ENCODE measurements at places on chromosomes 3 and 15. TPM values are rescaled to one million over a fixed set of nuclear protein-coding genes. Genes with fewer than 3 reads are reported as not detected.

- H3K4me1 ChIP-seq, result no peaks in the 10 kb centered on the region
- no peak for DNase-seq
- H3K27ac ChIP-seq, result no peak overlapping the region
- peaks cover 22% of the 10 kb centered on the region for H3K27me3 ChIP-seq
Observed at GRCh38 chr3:150293401-150294001, 114.6 kb upstream of the TSC22D2 start.

- no peak for DNase-seq
- no peak overlapping the region for H3K4me3 ChIP-seq
- peaks cover 9% of the 10 kb centered on the region for H3K27me3 ChIP-seq
Observed at GRCh38 chr3:131739211-131739610, 236.4 kb upstream of the MRPL3 start.

GRCh38 chr3:140617135-140617534 lies 60.7 kb upstream of the TRIM42 start:
- no peak overlapping the region for H3K4me3 ChIP-seq
- no peaks in the 10 kb centered on the region for H3K36me3 ChIP-seq
- no peak for DNase-seq
- no peaks in the 10 kb centered on the region for H3K4me1 ChIP-seq

- no peak for DNase-seq
- no peak overlapping the region for H3K27ac ChIP-seq
- peaks cover 12% of the 10 kb centered on the region for H3K27me3 ChIP-seq
- H3K4me3 ChIP-seq, result no peak overlapping the region
Observed at GRCh38 chr3:150793641-150794040, 30.7 kb upstream of the SIAH2 start.

- peaks cover 19% of the 10 kb centered on the region for H3K36me3 ChIP-seq
- no peak for DNase-seq
- H3K27ac ChIP-seq, result no peak overlapping the region
- H3K4me1 ChIP-seq, result no peaks in the 10 kb centered on the region
- no peak overlapping the region for H3K4me3 ChIP-seq
Observed at GRCh38 chr3:128907706-128908445, 28.5 kb downstream of the ACAD9 start.

GRCh38 chr3:123652342-123652984 lies 67.6 kb upstream of the HACD2 start:
- H3K4me1 ChIP-seq, result no peaks in the 10 kb centered on the region
- H3K27ac ChIP-seq, result no peak overlapping the region
- H3K27me3 ChIP-seq, result no peaks in the 10 kb centered on the region
- H3K4me3 ChIP-seq, result no peak overlapping the region
- H3K36me3 ChIP-seq, result no peaks in the 10 kb centered on the region

Gene ARGFX
- total RNA-seq, result not detected

Data from activated naive CD8-positive, alpha-beta T cell treated with anti-CD3 and anti-CD28 coated beads for 36 hours (primary cell).